Stimulated activated CD4-positive, alpha-beta T cell treated with anti-CD3 and anti-CD28 coated beads, Interleukin-4, amount 100 ng/mL, for 24 hours (primary cell): ENCODE measurements at places on chromosomes 7 and 10.

DNA sequence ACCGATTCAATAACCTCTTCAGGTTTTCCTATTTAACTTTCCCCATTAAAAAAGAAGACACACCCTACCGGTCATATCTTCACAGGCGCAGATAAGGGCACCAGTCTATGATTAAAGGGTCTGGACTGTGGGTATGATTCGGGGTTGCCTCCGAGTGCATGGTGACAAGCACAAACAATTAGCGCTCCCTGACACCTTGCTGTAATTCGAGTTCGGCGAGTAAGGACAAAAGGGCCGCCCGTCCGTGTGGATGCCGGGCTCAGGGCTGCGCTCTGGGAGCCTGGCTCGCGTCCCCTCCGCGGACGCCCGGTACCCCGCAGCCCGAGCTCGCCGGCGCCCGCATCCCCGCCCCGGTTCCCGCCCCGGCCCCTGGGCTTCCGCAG is 111.9 kb upstream of the RHEB start:
- peak; percentile 15 for DNase-seq

DNA sequence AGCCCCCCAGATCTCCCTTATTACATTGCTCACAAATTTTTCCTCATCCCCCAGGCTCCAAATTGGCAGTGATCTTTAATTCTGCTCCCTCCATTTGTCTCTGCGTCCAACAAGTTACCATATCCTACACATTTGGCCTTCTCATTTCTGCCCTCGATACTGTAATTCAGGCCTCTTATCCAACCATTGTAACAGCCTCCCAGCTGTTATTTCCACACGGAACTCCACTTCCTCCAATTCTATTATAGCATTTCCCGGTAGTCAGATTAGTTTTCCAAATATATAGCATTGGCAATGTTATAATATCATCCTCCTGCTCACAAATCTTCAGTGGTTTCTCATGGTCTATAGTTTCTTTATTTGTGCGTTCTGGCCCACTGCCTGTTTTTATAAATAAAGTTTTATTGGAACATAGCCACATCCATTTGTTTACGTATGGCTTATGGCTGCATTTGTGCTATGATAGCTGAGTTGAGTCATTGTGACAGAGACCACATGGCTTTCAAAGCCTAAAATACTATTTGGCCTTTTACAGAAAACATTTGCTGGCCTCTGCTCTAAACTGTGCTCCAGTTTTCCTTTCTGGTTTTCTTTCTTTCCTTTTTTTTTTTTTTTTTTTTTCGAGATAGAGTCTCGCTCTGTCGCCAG is 126.5 kb upstream of the ZNF438 start:
- no peak for DNase-seq

- no peak for DNase-seq
Measured at GRCh38 chr10:74347522-74347921, 196.5 kb downstream of the ADK start.

DNA sequence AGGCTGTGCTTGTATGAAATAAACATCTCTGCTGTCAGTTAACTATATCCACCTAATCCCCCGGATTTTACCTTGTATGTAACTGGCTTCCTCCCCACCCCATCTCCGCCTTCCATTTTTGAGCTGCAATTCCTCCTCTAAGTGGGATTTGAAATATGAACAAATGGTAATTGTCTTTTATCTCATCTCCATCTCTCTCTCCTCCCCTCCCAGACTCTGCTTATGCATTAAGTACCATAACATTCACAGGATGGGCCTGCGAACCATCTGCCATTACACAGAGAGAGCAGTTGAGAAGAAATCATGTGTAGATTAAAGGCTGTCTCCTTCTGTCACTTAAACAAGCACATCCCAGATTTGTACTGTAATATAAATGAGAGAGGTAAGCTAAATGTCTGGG is 1169.9 kb downstream of the TYW1 start:
- no peak for DNase-seq

- no peak for DNase-seq
Measured at GRCh38 chr7:28986028-28986764, 28.1 kb upstream of the TRIL start.

- no peak for DNase-seq
Measured at GRCh38 chr10:63286754-63287264, 153.7 kb downstream of the NRBF2 start.

- no peak for DNase-seq
Measured at GRCh38 chr7:17822547-17823173, 117.6 kb downstream of the SNX13 start.
